ENCODE measurements at places on chromosomes 7 and 10.
A peak's percentile ranks its signal among the peaks of the same experiment; 100 is the strongest.

DNA sequence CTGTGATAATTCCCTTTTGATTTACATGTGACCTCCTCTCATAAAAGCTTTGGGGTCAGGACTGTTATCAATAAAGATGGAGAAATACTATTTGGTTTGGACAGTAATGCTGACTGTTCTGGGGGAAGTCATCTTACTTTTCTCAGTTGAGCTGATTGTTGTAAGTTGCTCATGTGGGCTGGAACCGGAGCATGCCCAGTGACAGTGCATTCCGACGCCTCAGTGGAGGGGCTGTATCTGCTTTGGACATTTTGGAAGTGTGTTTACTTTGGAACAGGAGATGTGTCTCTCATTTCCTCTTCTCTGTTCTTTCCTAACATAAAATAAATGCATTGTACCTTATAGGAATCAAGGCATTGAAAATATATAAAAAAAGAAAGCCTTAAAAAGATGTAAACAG lies 30.1 kb downstream of the RBM33 start:
- no peak for DNase-seq

GRCh38 chr10:132712743-132713142 lies 73.2 kb downstream of the NKX6-2 start:
- DNase-seq: no peak

DNA sequence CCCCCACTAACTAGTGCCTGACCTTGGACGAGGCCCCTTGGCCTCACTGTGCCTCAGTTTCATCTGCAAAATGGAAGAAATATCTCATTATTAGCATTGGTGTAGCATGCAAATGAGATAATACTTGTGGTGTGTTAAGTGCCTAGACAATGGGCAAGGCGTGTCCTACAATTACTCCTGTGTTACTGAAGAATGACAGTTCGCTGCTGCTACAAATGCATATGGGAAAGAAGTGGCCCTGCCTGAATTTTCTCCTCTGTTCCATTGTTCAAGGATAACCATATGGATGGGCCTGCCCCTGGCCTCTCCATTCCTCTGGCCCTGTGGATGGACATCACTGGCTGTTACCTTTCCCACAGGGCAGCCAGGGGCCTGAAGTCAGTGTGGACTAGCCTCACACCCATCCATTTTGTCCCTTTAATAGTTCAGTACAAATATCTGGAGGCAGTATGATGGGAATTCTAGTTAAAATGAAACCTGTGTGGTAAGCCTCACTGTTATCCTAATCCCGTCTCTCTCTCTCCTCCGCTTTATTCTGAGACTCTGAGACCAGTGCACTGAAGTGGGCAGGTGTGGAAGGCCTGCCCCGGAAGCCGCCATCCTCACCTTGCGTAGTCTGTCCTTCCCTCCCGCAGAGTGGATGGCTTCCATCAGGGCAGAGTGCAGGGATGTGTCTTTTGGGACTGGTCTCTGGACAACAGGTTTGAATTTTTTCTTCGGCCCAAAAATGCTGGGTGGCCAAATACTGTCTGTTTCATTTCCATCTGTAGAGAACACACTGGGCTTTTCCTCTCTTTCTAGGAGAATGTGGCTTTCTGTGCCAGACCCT lies 244.6 kb upstream of the GRB10 start:
- no peak for DNase-seq

DNA sequence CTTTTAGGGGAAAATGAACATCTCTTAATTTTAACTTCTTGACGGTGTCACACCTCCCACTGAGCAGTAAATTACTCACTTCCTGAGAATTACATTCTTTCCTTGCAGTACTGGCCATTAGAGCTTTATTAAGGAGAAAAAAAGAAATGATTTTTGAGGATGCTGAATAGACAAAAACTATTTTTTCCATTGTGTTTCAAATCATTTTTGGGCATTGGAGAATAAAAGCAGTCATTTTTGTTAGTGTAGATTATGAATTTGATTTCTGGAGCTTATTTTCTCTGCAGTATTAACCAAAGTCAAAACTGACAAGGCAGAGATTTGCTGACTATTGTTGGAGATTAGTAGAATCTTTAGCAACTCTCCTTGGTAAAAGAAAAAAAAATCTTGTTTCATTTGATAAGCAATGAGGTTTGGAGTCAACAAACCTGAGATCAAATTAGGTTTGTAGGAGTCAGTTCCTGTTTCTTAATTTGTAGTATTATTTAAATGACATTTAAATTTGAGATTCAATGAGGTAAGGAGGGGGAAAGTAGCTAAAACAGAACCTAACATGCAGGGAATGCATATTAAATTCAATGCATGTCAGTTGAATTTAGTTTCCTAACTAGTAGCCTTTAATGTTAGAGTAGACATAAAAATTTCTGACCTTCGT lies 70.6 kb downstream of the AP3M1 start:
- DNase-seq: no peak

- DNase-seq: no peak
Measured at GRCh38 chr7:90599892-90600555, 3.9 kb downstream of the CDK14 start.

DNA sequence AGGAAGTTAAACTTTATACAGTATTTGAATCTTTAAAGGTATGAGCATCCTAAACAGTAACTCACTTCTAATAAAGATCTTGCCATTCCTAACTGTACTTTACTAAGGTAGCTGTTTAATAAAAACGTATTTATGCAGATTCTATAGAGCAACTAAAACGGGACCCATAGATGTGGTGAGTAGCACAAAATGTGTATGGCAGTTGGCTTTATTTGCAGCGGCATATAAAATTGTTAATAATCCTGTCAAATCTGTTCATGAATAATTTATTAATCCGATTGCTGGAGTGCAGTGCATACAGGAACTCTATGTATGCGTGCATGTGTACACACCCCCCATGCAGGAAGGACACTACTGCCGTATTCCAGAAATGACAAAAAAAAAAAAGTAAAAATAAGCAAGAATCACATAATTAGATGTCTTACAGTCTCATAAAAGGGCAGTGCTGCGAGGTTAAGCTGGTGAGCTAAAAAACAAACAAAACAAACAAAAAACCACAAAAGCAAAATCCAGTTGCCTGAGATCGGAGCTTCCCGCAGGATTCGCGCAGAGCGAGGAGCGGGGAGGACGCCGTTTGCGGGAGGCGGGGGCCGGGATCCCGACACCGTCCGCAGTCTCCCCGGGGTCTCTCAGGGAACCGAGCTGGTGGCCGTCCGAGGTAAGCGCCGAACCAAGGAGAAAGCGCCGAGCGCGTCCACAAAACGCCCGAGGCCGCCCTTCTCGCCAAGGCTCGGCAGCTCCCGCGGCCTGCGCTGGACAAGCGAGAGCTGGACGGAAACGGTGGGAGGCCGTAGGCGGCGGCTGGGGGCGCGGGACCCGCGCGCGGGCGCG lies 518 bp upstream of the COMMD3 start:
- DNase-seq: peak; percentile 14

DNA sequence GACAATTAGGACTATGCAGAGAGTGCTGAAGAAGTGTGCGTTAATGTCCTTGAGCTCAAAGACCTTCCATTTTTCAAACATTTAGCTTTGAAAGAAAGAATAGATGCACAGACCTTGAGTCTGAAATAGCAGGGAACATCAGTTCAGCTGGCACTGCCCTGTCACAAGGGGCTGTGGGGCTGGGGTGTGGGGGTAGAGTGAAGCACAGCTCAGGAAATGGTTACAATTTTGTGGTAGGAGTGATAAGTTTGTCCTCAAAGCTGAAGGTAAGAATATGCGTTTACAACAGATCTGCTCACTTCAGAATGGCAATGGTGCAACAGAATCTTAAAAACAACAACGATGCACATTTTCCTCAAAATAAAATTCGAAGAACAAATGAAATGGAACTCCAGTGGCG lies 33.6 kb downstream of the SMKR1 start:
- no peak for DNase-seq

DNA sequence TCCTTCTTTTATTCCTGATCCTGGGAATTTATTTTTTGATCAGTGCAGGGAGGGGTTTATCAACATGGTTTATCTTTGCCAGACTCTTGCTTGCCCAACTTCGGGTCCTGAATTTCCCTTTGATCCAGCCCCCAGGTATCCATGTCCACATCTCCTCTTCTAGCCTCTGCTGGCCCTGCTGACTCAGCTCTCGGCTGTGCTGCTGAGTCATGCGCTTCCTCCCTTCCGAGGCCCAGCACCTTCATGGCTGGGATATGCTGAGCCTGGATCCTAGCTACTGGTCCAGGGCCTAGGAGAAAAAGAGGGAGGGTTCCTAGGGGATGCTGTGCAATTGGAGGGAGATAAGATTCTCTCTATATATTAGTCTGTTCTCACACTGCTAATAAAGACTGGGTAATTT lies 380.7 kb upstream of the SHH start:
- DNase-seq: no peak

DNA sequence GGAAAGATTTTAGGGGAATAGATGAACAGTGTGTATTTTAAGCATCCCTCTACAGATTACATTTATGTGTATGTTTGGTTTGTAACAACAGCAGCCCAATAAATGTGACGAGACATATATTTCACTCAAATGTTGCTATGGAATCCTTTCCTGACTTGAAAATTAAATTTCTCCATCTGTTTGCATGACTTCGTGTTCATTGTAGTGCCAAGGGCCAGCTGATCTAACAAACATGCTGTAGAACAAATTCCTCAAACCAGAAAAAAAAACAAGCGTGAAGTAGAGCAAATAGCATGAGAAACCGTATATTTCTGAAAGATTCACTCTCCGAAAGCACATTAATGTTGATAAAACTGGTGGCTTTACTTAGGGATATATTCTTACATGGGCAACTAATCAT lies 87.8 kb downstream of the NRCAM start:
- DNase-seq: no peak

DNA sequence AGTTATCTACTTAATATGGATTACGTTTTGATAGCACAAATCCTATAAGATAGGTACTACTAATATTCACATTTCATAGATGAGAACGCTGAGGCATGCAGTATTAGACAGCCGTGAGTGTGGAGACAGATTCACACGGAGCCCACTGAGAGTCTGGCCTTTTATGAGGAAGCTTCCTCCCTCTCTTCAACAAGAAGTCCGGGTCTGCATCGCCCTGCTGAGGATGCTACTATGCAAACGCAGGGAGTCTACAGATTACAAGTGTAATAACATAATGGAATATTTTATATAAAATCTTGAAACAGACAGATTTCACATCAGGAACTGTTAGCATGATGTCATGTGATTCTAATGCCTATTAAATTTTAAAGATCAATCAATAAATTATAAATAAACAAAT lies 255.9 kb upstream of the GLI3 start:
- DNase-seq: no peak

DNA sequence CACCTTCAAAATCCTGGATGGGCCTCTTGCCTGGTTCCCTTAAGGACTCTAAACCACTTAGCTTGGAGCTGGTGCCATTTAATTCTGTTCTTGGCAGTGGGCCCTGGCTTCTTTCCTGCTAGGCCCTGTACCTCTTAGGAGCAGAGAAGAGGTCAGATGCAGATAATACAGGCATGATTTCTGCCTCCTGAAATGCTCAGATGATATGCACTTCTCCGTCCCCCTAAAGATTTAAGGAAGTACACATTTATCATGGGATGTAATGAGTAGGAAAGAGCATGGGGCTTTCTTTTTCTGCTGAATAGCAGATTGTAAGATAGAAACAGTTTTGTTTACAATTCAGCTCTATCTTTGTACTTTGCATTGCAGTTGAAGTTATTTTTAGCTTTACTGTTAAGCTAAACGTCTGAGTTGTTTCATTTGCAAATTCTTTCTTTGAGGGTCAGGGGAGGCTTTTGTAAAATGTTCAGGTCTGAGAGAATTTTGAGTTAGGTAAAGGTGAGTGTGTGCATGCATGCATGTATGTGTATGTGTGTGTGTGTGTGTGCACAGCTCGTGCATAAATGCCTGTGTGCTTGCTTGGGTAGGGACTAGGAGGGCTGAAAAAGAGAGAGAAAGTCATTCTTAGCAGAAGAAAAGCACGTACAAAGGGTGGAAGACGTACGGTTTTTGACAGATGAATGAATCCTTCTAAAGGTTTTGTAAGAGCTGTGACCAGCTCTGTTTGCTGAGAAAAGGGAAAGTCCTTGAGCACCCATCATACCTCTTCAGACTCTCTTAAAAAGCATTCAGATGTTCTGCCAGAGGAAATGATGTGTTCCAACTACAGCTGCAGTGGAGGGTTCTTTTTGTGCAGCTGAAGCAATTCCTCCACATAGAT lies 364.2 kb downstream of the AUTS2 start:
- no peak for DNase-seq

GRCh38 chr7:116499168-116500077 lies at the start of gene CAV2:
CAV2 (plus strand) TSS chr7:116499738; CDS start chr7:116499782, 44 bp downstream.
- peak; percentile 28 for DNase-seq

DNA sequence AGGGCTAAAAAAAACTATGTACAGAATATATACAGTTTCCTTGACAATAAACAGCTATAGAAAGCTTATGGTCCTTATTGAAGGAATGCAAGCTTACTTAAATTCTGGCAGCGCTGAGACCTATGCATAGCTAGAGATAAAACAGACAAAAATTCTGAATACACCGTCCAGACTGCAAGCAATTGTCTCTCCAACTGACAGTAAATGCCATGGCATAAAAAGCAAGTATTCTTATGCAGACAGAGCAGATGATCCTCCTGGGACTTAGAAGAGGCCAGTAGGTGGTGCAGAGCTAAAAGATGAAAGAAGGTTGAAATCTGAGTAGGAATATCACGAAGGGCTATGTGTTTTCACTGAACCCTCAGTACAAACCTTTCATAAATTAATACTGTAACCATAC lies 157.0 kb upstream of the CACNA2D1 start:
- DNase-seq: no peak

DNA sequence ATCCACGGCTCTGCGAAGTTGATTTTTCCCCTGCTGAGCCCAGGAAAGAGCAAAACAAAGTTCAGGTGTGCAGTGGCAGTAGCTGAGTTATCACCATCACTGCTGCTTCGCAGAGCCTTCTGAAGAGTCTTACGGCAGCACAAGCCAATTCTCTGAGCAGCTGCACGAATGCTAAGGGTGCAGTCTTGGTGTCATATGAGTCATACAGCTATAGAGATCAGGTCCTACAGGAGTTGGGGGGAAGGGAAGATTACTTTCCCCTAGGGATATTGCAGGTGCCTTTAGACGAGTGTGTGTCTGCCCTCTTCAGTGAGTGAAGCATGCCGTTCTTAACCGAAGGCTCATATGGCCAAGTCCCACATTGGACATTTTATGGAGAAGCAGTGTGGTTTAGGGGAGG lies 227.8 kb downstream of the CELF2 start:
- no peak for DNase-seq

DNA sequence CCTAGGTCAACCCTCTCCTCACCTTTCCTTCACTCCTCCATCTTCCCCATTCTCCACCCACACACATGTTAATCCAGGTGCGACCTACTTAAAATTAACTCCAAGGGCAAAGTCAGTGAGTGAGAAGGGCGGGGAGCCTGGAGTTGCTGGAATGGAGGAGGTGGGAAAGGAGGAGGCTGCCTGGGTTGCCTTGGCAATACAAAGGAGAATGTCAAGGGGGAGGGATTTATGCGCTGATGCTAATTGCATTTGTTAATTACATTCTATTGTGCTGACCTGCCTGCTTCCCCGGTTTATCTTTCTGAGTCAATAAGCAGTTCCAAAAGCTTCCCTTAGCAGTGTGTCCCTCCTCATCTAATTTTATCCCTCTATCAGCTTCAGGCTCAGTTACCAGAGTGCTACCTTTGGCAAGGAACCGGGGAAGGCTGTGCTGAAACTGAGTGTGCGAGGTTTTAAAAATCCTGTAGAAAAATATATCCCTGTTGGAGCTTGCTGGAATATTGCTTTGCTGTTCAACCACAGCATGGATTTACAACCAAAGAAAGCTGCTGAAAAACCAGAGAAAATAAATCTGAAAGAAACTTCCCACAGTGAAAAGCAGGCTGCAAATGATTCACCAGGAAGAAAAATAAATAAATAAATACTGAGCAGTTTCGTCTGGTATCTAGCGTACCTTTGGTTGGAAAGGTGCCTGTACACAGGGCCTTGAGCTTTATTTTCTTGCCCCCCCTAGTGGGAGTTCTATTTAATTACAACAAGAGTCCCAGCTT lies 113.2 kb upstream of the DGKB start:
- DNase-seq: no peak
